Activated naive CD4-positive, alpha-beta T cell treated with anti-CD3 and anti-CD28 coated beads, Interleukin-2, amount 50 U/mL, for 16 hours (primary cell): ENCODE measurements at places on chromosomes 4 and X.

DNA sequence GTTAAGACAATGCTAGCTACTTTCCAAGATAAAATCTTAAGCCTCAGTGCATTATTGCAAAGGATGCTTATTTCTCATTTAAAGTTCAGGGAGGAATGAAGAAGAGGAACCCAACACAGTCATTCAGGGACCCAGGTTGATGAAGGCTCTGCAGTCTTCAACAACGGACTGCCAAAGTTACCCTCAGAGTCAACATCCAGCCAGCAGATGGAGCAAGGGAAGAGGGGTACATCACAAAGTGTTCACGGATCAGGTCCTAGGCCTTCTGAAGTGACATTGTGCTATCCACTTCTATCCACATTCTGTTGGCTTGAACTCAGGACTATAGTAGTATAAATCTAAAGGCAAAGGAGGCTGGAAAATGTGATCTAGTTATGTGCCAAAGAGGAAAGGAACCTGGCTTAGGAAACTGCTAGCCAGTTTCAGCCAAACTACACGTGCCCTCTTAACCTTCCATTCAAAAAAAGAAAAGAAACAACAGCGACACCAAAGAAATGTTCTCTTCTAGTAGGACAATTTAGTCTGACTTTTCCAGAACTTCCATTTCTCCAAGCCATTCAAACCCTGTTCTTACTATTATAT, 28.8 kb downstream of the NKX6-1 start:
- no peak for DNase-seq

GRCh38 chrX:154541896-154542722, 4.5 kb downstream of the G6PD start:
- DNase-seq, result peak; percentile 70

DNA sequence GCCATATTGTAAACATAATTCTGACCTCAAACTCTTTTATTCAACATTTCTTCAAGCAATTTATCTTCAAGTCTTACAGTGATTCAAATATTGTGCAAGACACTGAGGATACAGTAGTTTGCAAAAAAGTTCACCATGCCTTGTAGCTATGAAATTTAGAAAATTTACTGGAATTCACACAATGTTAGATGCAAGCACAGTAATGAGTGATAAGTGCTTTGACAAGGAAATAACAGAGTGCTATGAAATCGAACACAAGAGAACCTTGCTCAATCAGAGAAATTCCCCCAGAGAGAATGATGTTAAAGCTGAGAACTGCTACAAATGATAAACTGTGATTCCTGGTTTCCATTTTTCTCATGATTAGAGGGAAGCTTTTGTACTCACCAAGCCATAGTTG, 952.9 kb downstream of the FAT4 start:
- no peak for DNase-seq

DNA sequence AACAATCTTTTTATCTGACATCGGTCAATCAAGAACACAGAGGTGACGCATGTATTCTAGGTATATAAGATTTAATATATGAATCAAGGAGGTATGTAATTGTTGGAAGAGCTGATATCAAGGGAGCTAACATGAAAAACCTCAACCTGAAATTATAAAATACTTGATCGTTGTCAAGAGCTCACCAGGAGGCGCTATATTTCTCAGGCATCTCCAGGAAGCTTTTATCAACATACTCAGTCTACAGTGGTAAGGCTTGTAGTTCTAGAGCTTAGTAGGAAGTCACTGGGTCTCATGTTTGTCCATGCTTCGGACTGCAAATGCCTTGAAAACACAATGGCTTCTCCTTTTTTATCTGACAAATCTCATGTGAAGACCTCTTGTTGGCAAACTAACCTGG, 156.1 kb downstream of the GRXCR1 start:
- no peak for DNase-seq

DNA sequence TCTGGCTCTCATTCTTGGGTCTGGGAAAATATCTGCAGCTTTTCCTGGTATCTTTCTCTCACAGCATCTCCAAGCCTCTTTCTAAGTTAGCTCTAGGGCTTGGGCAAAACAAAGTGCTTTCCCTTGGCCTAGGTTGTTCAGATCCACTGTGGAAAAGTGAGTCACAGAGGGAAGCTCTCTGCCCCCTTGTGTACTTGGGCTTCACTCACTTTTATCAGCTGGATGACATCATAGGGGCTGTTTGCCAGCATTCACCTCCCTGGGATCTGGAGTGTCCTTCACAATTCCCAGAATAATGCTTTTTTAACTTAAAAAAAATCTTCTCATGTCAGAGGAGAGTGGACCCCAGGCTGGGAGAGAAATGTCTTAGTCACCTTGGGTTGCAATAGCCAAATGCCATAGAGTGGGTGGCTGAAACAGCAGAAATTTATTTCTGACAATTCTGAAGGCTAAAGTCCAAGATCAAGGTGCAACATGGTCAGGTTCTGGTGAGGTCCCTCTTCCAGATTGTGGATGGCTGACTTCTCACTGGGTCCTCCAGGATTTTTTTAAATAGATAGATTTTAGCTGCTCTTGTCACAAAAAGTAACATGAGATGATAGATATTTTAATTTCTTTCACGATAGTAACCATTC, 247.8 kb downstream of the SH2D1A start:
- no peak for DNase-seq

DNA sequence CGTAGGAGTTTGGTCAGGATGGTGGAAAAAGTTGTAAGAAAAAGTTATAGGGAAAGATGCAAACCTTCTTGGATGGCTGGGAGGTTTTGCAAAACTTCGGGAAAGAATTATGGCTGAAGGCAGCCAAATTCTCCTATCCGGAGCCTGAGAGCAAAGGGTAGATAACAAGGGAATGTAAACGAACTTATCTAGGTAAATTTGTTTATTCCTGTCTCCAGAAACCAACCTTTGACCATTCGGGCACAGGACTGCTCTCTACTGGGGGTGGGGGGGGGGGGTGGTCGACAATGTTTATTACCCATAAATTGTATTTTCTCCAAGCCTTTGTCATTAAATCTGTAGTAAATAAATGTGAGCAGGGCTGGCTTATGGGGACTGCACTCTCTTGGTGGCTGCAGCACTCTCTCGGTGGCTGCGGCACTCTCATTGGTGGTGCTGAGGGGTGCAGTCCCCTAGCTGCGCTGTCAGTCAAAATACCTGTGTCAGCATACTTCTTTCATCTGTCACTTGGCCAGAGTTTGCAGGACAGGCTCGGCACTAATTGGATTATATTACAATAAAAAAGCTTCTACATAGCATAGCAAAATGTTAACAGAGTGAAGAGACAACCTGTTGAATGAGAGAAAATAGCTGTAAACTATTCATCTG, 827.8 kb downstream of the SH3BGRL start:
- no peak for DNase-seq

DNA sequence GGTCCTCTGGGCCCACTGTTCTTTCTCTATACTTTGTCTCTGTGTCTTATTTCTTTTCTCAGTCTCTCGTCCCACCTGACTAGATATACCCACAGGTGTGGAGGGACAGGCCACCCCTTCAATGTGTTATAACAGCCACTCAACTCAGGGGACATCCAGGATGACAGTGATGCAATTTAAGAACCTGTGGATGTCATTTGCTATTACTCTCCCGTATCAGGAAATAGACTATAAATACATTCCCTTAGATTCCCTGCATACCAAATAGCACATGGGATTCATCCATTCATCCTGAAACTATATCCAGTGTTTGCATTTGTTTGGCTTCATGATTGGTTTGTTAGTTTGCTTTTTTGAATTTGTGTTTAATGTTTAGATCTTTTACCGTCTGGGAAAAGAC, 16.6 kb upstream of the QRFPR start:
- DNase-seq, result no peak

- no peak for DNase-seq
These were observed at the start of gene SLITRK4 for GRCh38 chrX:143635915-143636314. TSS of gene SLITRK4 (minus strand) at chrX:143636101. CDS start at chrX:143631108, 4,993 bp downstream.

GRCh38 chr4:85639946-85640345, 165.0 kb downstream of the ARHGAP24 start:
- DNase-seq, result no peak

- peak; percentile 9 for DNase-seq
These were observed 72.1 kb upstream of the DOCK11 start for GRCh38 chrX:118423558-118423957.

DNA sequence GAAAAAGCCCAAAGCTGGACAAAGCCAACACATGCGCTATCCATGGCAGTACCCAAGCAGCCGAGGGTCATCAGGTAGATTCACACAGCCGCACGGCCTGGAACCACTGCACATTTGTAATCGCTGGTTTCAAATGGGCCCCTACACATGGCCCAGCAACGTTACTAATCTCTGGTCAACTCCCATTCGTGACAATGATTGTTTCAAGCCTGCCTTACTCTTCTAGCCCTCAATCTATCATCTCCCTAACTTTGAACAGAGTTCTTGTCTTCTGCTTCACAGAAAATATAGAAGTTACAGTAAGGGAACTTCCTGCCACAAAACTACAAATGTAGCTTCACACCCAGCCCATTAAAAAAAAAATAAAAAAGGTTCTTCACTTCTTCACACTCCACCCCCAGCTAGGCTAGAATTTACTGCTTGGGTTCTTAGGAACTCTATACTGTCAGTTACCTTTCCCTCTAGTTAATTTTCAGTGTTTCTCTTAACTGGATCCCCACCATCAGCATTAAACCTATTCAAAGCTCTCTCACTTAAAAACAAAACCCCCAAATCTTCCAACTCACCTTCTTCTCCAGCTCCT, 24.2 kb downstream of the CASP3 start:
- DNase-seq, result no peak

DNA sequence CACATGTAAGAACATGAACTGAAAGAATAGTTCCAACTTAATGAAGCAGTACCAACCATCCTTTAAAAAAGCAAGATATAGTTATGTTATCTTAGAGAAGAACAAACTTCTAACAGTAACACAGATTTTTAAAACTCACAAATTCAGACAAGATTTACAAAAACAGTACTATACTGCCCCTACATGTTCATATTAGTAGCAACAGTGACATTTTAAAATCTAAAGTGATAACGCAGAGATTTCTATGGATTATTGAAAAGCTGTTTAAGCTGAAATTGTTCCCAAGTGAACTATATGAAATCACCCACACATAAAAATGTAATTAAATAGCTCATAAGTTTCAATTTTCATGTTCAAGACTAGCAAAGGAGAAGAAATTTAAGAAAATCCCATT, 166.0 kb downstream of the FBXW7 start:
- DNase-seq, result no peak

DNA sequence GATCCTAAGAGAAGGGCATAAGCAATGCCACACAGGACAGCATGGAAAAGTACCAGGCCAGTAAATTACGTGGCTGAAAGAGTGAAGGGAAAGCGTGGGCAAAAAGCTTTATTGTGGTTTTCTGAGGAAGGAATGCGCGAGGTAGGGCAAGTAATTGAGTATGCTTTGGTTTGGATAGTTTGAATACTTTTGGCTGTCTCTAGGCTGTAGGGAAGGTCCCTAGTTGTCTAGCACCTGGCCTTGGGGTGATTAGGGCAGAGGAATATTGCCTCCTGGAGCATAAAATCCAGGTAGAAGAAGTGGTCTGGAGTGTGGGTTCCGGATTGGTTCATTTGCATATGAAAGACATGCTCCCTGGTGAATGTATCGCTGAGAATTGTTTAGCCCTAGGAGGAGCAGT, 46.4 kb upstream of the NALF2 start:
- no peak for DNase-seq
